ENCODE measurements at places on chromosomes 5 and 9. TPM values are rescaled to one million over a fixed set of nuclear protein-coding genes. Genes with fewer than 3 reads are reported as not detected.

Gene C5orf46
- not detected for total RNA-seq

Gene SGTB
- 21.2 TPM for total RNA-seq

Gene SPATA31E1
- not detected for total RNA-seq

Gene FGD3
- 5.6 TPM for total RNA-seq

Gene TIMD4
- total RNA-seq, result not detected

Gene TNC
- 44.4 TPM for total RNA-seq

Gene POU5F2
- 8.9 TPM for total RNA-seq

Gene RXFP3
- total RNA-seq, result 0.27 TPM

Gene C9
- not detected for total RNA-seq

Gene EGR1
- total RNA-seq, result 20.6 TPM

Gene ECSCR
- total RNA-seq, result 10.8 TPM

Gene ENTREP1
- total RNA-seq, result 16.7 TPM

Gene WDR38
- not detected for total RNA-seq

Gene IL5
- not detected for total RNA-seq

Gene MORN5
- 1.4 TPM for total RNA-seq

Gene ARL14EPL
- total RNA-seq, result not detected

Gene NIM1K
- 6.6 TPM for total RNA-seq

Gene MAMDC4
- 8.2 TPM for total RNA-seq

Gene ADAMTSL1
- 85.3 TPM for total RNA-seq

Gene TMC1
- 0.27 TPM for total RNA-seq

Gene UAP1L1
- total RNA-seq, result 8.5 TPM

Gene FCN2
- not detected for total RNA-seq

Gene FYB1
- total RNA-seq, result 6.3 TPM

Gene GDNF
- 0.49 TPM for total RNA-seq

Gene OCLN
- 19.7 TPM for total RNA-seq

Gene GHR
- 12.9 TPM for total RNA-seq

Gene PLPP1
- total RNA-seq, result 120 TPM

Gene PITX1
- total RNA-seq, result 31.1 TPM

Gene MARCOL
- total RNA-seq, result not detected

Data from camera-type eye (tissue), 1 donor.